ENCODE measurements at places on chromosomes 1 and 21.

- no peak for ATAC-seq
These were observed 1.3 kb downstream of the UBL4B start for GRCh38 chr1:110113551-110113950.

DNA sequence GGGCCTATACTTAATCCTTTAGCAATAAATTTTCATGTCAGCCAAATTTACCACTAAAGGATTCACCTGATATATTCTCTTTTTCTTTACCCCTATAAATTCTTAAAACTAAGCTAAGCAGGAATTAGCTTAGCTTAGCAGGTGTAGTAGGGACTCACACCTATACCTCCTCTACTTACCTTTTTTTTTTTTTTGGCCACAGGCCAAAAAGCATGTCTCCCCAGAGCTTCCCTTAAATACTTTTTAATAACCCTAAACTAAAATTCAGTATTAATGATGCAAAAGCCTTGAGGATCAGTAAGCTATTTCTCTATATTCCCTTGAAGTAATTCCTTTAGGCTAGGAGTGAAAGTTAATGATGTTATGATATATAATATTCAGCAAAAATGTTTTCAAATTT is 23.2 kb downstream of the PEA15 start:
- ATAC-seq = no peak

- ATAC-seq = peak; percentile 88
These were observed 36.9 kb upstream of the C1orf105 start for GRCh38 chr1:172383536-172383935.

- peak; percentile 19 for ATAC-seq
These were observed 1.7 kb downstream of the ANP32E start for GRCh38 chr1:150234309-150234565.

DNA sequence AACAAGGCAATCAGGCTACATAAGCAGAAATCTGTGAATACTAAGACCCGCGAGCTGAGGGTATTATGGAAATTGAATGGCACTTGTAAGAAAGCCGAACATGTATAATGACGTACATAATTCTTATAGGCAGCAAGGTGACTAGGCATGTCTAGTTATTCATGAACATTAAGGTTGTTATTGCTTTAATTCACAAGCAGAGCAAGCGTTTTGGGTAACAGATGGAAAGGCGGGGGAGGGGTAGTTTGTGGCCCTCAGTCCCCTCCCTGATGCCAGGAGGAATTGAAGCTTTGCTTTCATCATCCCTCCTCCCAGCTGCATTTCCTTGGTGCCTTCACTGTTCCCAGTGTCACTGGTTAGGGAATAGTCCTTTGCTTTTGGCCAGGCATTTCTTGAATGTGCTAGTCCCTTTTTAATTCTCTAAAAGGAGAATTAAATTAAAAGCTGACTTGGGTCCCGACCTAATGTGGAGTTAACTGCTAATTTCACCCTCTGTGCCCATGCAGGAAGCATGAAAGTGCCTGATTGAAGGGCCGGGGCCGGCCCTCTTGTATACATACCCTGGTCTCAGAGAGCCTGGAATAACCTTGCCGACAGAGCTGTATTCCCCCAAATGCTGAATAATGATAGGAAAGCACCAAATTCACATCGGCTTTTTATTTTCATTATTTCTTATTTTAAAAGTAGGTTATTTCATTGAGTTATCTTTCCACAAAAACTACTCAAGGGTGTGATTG is 42.5 kb downstream of the RYR2 start:
- ATAC-seq = no peak
